ENCODE measurements at places on chromosomes 6 and 20.
A peak's percentile ranks its signal among the peaks of the same experiment; 100 is the strongest.

GRCh38 chr6:48378884-48379407, 267.9 kb upstream of the PTCHD4 start:
- H3K4me1 ChIP-seq, result no peaks in the 10 kb centered on the region
- no peak for DNase-seq
- H3K27ac ChIP-seq, result no peak overlapping the region
- no peaks in the 10 kb centered on the region for H3K36me3 ChIP-seq
- H3K27me3 ChIP-seq, result no peaks in the 10 kb centered on the region
- H3K4me3 ChIP-seq, result no peak overlapping the region

DNA sequence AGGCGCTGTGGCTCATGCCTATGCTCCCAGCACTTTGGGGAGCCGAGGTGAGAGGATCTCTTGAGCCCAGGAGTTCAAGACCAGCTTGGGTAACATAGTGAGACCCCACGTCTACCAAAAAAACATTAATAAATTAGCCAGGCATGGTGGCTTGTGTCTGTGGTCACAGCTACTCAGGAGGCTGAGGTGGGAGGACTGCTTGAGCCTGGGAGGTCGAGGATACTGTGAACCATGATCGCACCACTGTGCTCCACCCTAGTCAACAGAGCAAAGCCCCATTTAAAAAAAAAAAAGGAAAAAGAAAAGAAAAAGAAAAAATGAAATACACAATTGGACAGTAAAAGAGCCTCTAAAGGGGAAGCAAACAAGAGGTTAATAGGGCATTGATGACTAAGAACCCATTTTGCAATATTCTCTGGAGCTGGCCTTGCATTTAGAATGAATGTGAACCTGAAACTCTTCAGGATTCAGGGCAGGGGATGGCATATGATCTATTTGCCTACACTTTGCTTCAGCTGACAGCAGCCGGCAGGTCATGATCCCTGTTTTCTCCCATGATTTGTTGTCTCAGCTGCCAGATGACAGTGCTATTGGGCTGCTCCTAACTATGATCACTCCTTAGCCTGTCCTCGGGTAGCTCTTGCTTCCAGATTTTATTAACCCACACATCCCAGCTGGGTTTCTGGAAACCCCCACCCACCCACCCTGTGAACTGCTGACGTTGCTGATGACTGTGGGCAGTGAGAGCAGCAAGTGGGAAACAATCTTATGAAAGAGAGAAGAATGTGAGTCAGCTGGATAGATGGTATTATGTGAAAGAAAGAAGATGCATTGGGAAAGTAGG, 83.8 kb upstream of the ELOVL5 start:
- no peaks in the 10 kb centered on the region for H3K4me1 ChIP-seq
- no peak overlapping the region for H3K27ac ChIP-seq
- no peaks in the 10 kb centered on the region for H3K27me3 ChIP-seq
- no peak overlapping the region for H3K4me3 ChIP-seq

DNA sequence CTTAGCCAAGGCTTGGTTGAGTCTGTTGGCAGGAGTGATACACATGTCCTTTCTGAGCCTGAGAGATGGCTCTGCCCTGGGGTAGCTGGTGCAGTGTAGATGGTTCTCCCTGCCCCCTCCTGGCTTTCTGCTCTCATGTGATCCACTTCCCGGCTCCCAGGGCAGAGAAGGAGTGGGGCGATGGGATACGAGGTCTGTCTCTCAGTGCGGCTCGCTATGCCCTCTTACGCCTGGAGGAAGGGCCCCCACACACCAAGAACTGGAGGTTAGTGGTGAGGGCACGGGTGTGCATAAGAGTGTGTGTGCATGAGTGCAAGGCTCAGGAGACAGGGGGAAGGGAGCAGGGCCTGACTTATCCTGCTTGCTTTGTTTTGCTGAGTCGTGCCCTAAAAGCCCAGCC, 18.8 kb downstream of the SLC12A5 start:
- H3K36me3 ChIP-seq, result no peaks in the 10 kb centered on the region
- no peak for DNase-seq
- H3K27me3 ChIP-seq, result no peaks in the 10 kb centered on the region
- no peak overlapping the region for H3K4me3 ChIP-seq
- H3K4me1 ChIP-seq, result no peaks in the 10 kb centered on the region

- H3K27ac ChIP-seq, result no peak overlapping the region
- no peak for DNase-seq
- H3K36me3 ChIP-seq, result no peaks in the 10 kb centered on the region
- peaks cover 37% of the 10 kb centered on the region for H3K27me3 ChIP-seq
- H3K4me3 ChIP-seq, result peak overlapping the region; percentile 49
- peaks cover 11% of the 10 kb centered on the region for H3K4me1 ChIP-seq
Observed at GRCh38 chr20:51562332-51563173, 20.0 kb upstream of the NFATC2 start.

DNA sequence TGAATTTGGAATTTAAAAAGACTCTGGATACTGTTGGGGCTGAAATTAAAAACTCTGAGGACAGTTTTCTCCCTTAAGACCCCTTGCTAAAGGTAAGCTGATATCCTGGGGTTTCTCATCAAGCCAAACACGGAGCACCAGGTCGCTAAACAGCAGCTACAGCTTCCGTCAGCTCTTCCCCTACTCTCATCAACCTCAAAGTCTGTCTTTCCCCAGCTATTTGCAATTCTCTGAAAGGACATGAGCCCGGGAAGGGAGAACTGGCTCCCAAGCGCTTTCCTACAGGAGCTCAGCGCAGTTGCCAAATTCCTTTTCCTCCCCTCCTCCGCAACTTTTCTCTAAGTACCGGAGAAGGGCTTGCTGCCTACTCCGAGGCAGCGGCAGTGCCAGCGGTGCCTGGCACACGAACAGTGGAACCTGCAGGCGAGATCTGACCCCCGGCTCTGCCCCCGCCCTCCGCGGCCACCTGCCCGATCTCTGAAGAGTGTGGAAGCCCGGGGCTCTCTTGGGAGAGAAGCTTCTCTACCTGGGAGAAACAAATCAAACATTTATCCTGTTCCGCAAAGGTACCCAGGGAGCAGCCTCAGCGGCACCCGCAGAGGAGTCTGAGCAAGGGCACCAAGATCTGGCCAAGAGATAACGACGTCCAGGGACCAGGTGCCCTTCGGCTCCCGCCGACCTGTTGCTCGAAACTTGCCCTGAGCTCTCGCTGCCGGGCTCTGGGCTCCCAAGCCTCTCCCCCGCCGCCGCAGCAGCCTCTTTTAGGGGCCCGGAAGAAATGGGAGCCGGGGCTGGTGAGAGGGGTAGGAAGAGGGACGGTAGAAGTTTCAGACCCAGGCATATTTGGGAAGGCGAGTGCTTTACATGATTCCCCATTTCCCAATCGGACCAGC, 2.2 kb downstream of the CBLN4 start:
- H3K27me3 ChIP-seq, result no peaks in the 10 kb centered on the region
- no peak for DNase-seq
- H3K4me1 ChIP-seq, result no peaks in the 10 kb centered on the region
- H3K27ac ChIP-seq, result no peak overlapping the region

DNA sequence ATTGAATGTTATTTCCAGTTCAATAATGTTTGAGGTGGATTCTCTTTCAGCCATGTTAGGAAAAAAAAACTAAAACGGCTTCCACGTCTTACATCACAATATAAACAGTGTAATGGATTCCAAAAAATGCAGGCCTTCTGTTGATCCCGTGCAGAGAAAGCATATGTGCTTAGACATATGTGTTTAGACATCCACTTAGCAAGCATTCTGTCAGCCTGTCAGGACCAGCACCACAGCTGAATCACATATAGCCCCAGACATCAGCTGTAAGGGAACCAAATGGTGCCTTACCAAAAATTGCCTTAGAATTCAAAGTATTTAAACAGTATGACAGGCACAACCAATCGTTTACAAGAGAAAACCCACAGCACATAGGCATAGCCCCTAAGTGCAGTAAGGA, 304.9 kb downstream of the EYA4 start:
- no peaks in the 10 kb centered on the region for H3K36me3 ChIP-seq
- DNase-seq, result no peak
- no peaks in the 10 kb centered on the region for H3K4me1 ChIP-seq
- H3K4me3 ChIP-seq, result no peak overlapping the region
- H3K27ac ChIP-seq, result no peak overlapping the region
- H3K27me3 ChIP-seq, result no peaks in the 10 kb centered on the region

GRCh38 chr6:15682965-15683822, 20.4 kb upstream of the DTNBP1 start:
- H3K27me3 ChIP-seq, result no peaks in the 10 kb centered on the region
- DNase-seq, result no peak
- H3K4me1 ChIP-seq, result no peaks in the 10 kb centered on the region
- no peak overlapping the region for H3K27ac ChIP-seq

DNA sequence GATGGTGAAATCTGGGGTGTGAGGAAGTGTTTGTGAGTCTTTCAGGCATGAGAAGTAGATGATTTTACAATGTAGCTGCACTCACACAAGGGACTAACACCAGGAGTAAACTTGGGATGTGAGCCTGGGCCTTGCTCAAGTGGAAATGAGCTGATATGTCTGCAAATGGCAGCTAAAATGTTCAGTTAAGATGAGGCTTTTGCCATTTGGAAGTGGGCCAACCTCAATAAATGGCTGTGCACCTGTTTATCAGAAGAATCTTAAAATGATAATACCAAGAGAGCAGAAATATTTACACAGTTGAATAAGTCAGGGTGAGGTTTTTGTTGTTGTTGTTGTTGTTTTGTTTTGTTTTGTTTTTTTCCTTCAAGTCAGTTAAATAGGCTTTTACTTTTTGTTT, 25.7 kb upstream of the KLHL31 start:
- no peak overlapping the region for H3K4me3 ChIP-seq
- no peak for DNase-seq
- H3K27ac ChIP-seq, result no peak overlapping the region
- no peaks in the 10 kb centered on the region for H3K36me3 ChIP-seq
- no peaks in the 10 kb centered on the region for H3K27me3 ChIP-seq
- H3K4me1 ChIP-seq, result no peaks in the 10 kb centered on the region

DNA sequence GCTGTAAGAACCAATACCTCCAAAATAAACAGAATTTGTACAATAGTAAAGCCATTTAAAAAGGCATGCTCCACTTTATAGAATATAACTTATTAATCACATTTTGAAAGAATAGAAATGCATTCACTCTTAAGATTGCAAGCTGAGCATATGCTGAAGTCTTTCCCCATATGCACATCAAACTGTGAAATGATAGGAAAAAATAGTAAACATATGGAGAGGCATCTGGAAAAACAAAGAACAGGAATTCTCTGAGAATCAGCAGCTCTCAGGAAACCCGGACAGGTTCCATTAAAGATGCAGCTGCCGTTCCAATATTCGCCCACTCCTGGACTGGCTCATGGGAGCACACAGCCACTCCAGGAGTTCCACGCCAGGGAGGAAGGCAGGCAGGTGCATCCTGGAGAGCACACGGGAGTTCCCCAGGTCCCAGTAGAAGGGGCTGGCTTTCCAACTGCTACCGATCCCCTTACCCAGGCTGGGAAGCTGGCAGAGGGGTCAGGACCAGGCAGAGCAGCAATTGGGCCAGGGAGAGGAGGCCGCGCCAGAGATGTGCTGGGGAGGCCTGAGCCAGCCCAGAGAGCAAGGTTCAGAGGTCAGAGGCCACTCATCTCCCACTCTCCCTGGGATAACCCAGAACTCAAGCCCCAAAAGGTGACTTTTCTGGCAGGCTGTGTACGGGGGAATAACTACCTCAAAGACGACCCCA, 111.1 kb downstream of the DLL1 start:
- no peaks in the 10 kb centered on the region for H3K36me3 ChIP-seq
- no peaks in the 10 kb centered on the region for H3K27me3 ChIP-seq
- no peak overlapping the region for H3K27ac ChIP-seq

DNA sequence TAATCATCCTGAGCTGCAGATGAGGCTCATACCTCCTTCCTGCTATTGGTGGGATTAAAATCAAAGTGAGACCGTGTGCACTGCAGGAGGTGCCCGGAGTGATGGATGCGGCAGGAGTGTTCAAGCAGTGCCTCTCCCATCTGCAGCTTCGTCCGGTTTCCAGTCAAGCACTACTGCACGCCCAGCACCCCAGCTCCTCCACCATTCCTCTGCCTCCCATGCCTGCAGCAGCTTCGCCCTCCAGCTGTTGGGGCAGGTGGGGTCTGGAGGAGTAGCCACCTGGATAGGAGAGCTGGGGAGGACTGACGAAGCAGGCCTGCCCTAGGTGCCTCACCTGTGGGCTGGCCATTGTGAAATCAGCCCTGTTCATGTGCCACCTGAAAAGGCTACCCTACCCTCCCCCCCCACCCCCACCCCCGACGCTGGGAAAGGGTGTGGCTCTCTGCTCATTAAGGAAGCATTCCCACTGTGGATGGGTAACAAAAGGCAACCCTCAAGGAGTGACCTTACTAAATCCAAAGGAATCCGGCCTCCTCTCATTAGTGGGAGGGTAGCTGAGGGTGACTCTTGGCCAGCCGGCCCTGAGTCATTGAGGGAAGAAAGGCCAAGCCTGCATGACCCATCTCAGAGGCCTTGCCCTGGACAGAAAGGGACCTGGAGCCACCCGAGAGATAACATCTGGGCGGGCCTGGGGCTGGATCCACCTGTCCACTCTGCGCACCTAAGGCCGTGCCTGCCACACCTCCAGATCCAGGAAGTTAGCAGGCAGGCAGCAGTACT, 115.9 kb upstream of the ARMC2 start:
- no peak overlapping the region for H3K27ac ChIP-seq
- no peak for DNase-seq
- H3K4me3 ChIP-seq, result no peak overlapping the region
- H3K4me1 ChIP-seq, result no peaks in the 10 kb centered on the region

DNA sequence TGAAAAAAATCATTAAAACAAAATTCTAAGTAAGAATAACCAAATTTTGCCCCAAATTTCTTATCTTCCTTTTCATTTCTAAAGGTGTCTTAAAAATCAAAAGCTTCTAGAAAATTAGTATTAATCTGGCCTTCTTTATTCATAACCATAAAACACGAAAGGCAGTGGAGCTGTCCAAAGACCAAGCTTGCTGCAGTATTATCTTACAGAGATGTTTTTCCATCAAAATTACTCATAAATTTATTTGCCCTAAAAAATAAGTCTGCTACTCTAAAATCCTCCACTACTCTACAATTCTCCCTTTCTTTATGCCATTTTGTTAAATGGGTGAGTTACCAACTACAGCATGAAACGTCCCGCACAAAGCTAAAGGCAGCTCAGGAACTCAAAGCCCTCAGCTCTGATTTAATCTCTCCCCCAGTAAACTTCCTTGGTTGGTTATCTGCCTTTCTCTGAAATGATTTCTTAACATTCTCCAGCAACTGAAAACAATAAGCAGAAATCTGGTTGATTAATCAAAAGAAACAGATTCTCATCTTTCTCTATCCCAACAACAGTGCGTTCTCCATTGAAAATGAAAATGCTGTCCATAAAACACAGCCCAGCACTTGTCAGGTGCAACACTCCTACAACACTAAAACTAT, 2.1 kb downstream of the USP49 start:
- no peaks in the 10 kb centered on the region for H3K36me3 ChIP-seq
- no peak for DNase-seq
- H3K4me3 ChIP-seq, result no peak overlapping the region

- H3K36me3 ChIP-seq, result peaks cover 5% of the 10 kb centered on the region
- H3K4me3 ChIP-seq, result no peak overlapping the region
- no peak for DNase-seq
- H3K4me1 ChIP-seq, result no peaks in the 10 kb centered on the region
- no peaks in the 10 kb centered on the region for H3K27me3 ChIP-seq
Observed at GRCh38 chr20:34639755-34640222, 37.1 kb downstream of the PIGU start.
